Osteocyte (in vitro differentiated cells): ENCODE measurements at places on chromosomes 4 and X. TPM values are rescaled to one million over a fixed set of nuclear protein-coding genes. Genes with fewer than 3 reads are reported as not detected.

The EXOC1L gene
- total RNA-seq = not detected in 2 replicates

The AKAP14 gene
- total RNA-seq = not detected in 2 replicates

The CT47B1 gene
- total RNA-seq = not detected in 2 replicates

The SULT1B1 gene
- 0.50 and 1.2 TPM in 2 replicates for total RNA-seq

The TCEANC gene
- 3.6 and 4.7 TPM in 2 replicates for total RNA-seq

The CXCL3 gene
- total RNA-seq = 1.7 and 2.1 TPM in 2 replicates

The SPANXN4 gene
- not detected in 2 replicates for total RNA-seq

The TMEM255A gene
- 0.16 TPM in 2 replicates for total RNA-seq

The SOWAHB gene
- total RNA-seq = 0.75 and 0.91 TPM in 2 replicates

The RS1 gene
- total RNA-seq = not detected in 2 replicates
